WTC11 (cell line): ENCODE measurements at places on chromosomes 4 and X.

- DNase-seq = no peak
Observed at GRCh38 chrX:31872007-31872406, 800.2 kb upstream of the FTHL17 start.

- no peak for DNase-seq
Observed at GRCh38 chr4:84022564-84022963, 476.5 kb downstream of the NKX6-1 start.

- no peak for DNase-seq
Observed at GRCh38 chr4:42747971-42748370, 91.1 kb upstream of the ATP8A1 start.

- no peak for DNase-seq
Observed at GRCh38 chr4:100876546-100876945, 358.7 kb upstream of the EMCN start.

GRCh38 chr4:97867557-97868091 is 275.7 kb downstream of the STPG2 start:
- DNase-seq = no peak
